Renal cortical epithelial cell (primary cell): ENCODE measurements at places on chromosomes 5 and 9.

DNA sequence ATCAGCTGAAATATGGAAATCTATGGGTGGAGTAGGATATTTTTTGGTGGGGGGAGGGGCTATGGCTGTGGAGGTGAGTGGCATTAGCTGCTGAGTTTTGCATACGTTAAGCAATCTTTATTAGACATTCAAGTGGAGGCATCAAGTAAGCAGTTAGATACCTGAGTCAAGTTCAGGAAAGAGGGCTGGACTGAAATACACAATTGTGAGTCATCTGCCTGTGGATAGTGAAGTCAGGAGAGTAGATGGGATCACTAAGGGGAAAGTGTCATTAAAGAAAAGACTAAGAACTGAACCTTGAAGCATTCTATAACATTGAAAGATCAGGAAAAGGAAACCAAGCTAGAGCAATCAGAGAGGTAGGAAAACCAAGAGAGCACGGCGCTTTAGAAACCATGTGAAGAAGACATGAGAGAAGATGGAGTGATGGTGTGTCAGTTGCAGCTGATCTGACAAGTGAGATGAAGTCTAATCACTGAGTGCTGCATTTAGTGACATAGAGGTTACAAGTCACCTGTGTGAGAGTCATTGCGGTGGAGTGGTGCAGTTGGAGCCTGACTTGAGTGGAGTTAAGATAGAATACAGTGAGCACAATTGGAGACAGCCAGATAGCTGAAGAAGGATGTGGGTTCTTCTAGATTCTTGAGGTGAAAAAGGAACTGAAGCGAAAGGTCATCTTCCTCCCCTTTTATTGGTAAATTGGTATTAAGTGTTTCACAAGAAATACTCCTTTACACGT is 88.7 kb downstream of the PIP5K1B start:
- no peak for DNase-seq

DNA sequence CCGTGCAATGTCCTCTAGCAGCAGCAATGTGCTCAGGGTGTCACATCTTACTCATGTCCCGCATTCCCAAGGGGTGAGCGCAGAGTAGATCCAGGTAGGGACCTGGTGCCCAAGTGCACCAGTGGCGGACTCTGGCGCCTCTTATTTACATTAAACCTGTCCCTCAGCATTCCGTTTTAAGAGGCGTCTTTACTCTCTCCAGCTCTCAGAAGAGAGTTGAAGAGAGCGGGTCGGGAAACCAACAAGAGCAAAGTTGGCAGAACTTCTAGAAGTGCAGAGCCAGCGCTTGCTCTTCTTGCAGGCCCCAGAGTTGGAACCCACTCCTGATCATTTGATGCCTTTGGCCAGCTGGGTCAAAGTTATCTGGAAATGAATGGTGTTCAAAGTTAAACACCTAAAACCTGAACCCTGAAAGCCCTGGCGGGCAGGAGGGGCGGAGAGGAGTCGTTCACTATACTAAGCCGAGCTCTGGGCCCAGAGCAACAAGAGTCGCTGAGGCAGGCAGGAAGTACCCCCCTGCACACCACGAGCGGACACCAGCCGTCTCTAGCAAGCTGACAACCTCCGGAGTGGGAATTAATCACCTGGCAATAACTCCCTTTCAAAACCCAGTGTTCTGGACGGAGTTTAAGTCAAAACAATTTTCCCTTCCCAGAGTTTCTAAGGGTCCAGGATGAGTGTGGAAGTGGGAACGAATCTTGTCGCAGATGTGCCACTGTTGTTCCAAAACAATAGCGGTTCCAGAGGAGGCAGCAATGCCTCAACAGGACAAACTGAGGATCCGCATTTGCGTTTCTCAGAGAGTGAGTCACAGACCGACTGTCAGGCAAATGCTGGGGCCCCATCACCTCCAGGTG is 122.8 kb downstream of the TMEM161B start:
- no peak for DNase-seq

- peak; percentile 31 for DNase-seq
These were observed 527.7 kb upstream of the WWC1 start for GRCh38 chr5:167763772-167764171.

GRCh38 chr9:33835625-33836260 is 18.8 kb downstream of the UBE2R2 start:
- no peak for DNase-seq

GRCh38 chr5:135878156-135878620 is 17.5 kb downstream of the IL9 start:
- peak; percentile 79 for DNase-seq

DNA sequence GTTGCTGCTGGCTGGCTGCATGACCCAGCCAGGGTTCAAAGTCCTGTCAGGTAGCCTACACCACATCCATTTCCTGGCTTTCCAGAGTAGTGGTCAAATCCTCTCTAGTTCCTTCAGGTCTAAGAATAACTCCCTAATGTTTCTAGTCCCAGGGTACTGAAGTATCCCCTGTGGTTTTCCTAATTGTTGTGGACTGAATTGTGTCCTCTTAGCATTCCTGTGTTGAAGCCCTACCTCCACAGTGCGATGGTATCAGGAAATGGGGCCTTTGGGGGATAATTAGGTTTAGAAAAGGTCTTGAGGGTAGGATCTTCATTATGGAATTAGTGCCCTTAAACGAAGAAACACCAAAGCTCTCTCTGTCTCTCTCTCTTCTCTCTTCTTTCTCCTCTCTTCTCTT is 191.8 kb upstream of the CCNG1 start:
- no peak for DNase-seq

- DNase-seq: peak; percentile 4
These were observed 89.5 kb downstream of the EGFLAM start for GRCh38 chr5:38347896-38348295.

GRCh38 chr5:149128023-149128875 is 13.0 kb upstream of the ABLIM3 start:
- DNase-seq: no peak

DNA sequence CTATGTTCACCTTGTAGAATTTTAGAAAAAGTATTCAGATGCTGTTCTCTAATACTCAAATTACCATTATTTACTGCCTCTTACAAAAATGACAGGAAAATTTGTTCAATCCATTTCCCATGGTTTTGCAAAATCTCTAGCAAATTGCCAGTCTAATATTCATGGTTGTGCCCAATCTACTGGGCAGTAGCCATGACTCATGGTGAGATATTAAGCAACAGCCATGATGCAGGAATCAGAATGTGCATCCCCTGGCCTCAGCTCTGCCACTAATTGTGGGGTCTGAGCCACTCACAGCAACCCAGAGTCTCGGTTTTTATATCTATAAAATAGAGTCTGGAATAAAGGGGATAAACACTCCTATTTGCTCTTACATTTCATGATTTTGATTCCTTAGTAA is 353.6 kb downstream of the DEPDC1B start:
- DNase-seq: peak; percentile 51

- no peak for DNase-seq
These were observed 11.2 kb upstream of the NFIB start for GRCh38 chr9:14325147-14325546.

DNA sequence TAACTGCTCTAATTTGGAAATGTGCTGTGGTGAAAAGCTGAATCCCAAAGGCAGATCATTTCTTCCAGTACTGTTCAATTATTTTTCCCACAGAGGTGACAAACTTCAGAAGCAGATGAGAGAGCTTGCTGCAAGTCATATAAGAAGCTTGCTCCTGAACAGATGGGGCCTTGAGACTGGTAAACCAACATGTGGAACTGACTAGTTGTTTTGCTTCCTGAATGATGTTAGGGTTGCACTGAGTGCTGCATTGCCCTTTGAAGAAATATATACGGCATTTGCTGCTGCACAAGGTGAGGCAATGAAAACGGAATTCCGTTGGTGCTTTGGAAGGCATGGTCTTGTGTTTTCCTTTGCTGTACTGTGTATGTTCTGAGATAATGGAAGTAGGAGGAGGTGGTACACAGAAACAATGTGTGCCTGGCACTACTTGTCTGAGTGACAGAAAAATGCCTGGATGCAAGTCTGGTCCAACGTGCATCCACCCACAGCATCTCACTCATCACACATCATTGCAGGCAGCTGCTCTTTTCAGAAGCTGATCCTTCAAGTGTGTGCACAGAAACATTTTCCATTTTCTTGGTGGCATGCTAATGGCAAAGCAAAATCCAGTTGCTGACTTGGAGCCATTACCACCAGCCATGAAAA is 76.9 kb downstream of the ANKH start:
- no peak for DNase-seq

DNA sequence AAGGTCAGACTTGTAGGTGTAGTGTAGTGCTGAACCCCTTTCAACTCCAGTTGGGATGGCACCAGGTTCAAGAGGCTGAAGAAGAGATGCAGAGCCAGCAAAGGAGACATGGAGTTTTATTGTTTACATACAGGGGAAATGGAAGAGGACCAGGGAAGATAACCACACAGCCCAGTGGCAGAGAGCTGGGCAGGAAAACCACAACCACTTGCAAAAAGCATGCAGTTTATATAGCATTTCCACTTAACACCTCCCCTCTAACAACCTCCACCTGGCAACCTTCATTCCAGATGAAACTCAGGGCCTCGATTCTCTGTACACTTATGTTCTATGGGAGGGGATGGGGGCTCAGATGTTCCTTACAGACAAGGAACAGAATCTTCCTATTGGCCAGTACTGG is 56.9 kb downstream of the SNX24 start:
- DNase-seq: no peak

- peak; percentile 13 for DNase-seq
These were observed 47.5 kb upstream of the TLE4 start for GRCh38 chr9:79524266-79524665.

DNA sequence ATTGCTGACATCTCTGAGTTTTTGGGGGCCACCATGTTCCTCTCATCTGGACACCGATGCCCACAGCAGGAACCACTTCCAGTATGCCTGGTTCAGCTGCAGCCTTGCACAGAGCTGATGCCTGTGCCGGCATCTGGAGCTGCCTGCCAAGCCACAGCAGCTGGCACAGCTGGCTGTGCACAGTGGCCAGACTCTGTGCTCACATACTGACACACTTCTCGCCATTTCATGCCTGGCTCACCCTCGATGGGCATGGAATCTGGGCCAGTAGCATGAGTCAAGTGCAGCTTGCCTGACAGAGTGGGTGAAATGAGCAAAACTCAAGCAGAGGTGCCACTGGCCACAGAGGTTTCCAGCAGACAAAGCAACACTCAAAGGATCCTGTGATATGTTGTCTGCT is 863.4 kb downstream of the DNAH5 start:
- no peak for DNase-seq

DNA sequence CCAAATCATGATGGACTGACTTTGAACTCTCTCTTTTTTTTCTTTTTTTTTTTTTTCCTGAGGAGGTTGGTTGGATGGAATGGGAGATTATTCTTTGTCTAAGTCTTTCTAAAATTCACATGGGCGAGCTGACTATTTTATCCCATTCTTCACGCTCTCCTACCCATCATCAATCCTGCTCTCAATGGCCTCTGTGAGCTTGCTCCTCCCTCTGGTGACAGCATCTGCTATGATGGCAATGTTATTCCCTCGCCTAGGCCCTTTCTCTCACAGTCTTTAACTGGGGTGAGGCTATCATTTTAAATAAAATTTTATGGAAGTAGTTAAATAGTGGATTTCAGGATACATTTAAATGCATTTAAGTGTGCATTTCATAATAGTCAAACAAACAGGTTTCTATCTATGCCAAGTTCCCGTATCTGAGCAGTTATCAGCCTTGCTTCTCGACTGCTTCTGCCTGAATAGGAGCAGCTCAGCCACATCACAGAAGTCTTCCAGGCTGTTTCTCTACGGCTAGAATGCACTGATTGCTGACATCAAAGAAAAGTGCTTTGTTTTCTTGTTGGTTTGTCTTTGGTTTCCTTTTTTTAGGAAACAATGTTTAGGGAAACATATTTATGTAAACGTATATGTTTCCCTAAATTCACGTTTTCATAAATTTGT is 2233.8 kb downstream of the MAT2B start:
- no peak for DNase-seq

- DNase-seq: no peak
These were observed 305.7 kb upstream of the TNC start for GRCh38 chr9:115423646-115424045.

DNA sequence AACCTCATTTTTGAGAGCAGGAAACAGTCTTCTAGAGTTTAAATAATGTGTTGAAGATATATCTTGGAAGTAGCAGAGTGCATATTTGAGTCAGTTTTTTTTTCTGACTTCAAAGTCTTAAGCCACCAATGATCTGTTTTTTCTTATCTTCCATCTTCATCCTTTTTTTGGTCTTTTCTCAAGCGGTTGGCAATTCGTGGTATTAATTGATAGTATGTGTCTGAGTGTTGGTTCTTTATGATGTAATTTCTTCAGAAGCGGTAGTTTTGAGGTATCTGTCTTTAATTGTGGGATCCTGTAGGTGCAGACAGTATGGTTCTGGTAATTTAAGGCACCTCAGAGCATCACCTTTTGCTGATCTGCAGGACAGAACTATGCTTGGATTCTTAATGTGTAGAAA is 3.9 kb downstream of the CSNK1G3 start:
- no peak for DNase-seq

DNA sequence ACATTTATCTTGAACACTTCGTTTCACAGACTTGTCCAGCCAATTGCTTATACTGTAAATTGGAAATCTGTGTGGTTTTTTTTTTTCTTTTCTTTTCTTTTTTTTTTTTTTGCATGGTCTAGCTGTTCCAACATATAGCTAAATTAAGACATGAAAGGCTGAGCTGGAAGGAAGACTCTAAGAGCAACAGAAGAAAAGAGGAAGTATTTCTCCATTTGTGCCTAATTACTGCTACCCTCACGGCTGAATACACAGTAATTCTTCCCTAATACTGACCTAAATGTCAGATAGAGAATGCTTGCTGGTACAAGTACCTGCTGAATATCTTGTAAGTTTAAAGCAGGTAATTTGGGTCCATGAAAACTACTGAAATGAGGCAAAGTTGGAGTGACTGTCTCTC is 11.0 kb upstream of the HAPLN1 start:
- no peak for DNase-seq

DNA sequence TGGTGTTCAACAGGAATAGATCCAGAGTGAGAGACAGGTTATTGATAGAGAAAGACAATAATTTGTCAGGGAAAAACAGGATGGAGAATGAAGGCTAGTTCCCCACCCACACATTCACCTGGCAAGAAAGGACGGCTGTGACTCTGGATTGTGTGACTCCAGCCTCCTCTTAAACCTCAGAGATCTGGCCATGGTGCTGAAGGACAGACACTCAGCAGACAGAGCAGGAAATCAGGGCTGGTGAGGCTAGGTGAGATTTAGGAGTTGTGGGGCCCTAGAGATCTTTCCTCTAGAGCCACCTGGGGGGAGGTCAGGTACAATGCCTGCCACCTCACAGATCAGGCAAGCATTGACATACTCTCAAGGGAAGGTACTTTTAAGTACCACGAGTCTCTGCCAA is 15.2 kb downstream of the OR1B1 start:
- DNase-seq: peak; percentile 13

DNA sequence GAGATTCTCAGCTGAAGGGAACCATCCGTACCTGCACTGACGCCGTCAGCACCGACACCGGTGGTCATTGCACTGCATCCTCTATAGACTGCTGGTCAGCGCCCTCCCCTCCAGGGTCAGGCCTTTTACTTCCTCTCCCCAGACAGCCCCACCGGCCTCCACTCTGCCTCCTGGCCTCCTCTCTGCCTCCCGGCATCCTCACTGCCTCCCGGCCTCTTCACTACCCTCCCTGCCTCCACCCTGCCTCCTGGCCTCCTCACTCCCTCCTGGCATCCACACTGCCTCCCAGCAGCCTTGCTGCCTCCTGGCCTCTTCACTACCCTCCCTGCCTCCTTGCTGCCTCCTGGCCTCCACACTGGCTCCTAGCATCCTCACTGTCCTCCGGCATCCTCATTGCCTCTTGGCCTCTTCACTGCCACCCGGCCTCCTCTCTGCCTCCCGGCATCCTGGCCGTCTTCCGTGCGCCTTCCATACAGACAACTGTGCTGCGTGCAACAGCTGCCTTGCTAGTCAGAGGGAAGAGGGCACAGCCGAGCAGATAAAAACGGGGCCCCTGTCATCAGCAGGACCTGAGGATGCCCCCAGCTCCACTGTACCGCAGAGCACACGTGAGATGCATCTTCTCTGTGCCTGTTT is 62.0 kb downstream of the VAV2 start:
- DNase-seq: no peak
